Muscle of leg (tissue), 16 donors: ENCODE measurements at places on chromosomes 2 and 18.
A peak's percentile ranks its signal among the peaks of the same experiment; 100 is the strongest.

DNA sequence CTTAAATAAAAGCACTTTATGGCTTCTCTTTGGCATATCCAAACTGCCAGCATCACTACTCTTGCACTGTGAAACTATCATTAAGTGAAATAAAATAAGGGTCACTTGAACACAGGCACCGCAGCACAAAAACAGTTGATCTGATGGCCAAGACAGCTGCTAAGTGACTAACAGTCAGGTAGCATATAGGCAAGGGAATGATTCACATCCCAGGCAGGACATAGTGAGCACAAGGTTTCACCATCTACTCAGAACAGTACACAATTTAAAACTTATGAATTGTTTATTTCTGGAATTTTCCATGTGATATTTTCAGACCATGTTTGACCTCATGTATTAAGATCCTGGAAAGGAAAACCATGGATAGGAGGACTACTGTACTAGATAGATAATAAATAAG is 214.2 kb downstream of the MREG start:
- H3K27ac ChIP-seq, result no peak overlapping the region
- no peak overlapping the region for H3K4me3 ChIP-seq
- H3K27me3 ChIP-seq, result no peaks in the 10 kb centered on the region

- no peaks in the 10 kb centered on the region for H3K4me1 ChIP-seq
- H3K4me3 ChIP-seq, result no peak overlapping the region
- H3K27me3 ChIP-seq, result no peaks in the 10 kb centered on the region
- no peak overlapping the region for H3K27ac ChIP-seq
- no peak for DNase-seq
- H3K36me3 ChIP-seq, result no peaks in the 10 kb centered on the region
These were observed 18.1 kb downstream of the SOWAHC start for GRCh38 chr2:109632158-109632789.

GRCh38 chr2:210199854-210200253 is 25.4 kb downstream of the ACADL start:
- H3K36me3 ChIP-seq, result no peaks in the 10 kb centered on the region
- H3K27ac ChIP-seq, result no peak overlapping the region
- no peak for DNase-seq
- no peaks in the 10 kb centered on the region for H3K27me3 ChIP-seq

DNA sequence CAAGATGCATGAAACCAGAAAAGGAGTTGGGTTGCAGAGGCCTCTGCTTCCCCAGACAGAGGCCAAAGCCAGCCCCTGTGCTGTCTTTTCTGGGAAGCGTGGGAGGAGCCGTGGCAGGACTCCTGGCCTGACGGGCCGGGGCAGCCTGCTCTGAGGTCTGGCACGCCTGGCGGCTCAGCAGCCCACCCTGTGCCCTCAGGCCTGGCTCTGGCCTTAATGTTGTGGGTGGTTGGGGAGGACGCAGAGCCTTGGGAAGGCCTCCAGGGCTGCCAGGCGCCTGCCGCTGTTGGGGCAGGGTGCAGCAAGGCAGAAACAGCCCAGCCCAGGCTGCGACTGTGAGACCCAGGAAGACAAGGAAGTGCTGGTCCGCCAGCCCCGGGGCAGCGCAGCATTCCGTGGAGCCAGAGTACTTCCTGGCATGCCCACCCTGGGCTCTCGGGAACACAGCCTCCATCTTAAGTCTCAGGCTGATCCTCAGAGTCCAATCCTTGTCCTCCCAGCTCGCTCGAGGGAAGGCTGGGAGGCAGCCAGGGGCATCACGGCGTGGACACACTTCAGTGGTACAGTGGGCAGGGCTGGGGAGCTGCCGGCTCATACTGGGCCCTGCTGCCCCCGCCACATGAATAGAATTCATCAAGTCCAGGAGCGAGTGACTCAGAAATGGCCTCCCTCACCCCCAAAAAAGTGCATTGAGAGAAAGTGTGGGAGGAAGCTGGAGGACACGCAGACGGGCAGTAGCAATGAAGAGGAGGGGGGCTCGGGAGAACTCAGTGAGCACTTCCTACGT is 72.6 kb downstream of the EMX1 start:
- peak; percentile 70 for DNase-seq
- H3K4me3 ChIP-seq, result no peak overlapping the region
- peak overlapping the region; percentile 7 for H3K27ac ChIP-seq
- H3K36me3 ChIP-seq, result peaks cover 3% of the 10 kb centered on the region

- no peaks in the 10 kb centered on the region for H3K36me3 ChIP-seq
- H3K27me3 ChIP-seq, result no peaks in the 10 kb centered on the region
- H3K27ac ChIP-seq, result peak overlapping the region; percentile 97
- H3K4me3 ChIP-seq, result peak overlapping the region; percentile 11
- H3K4me1 ChIP-seq, result peaks cover 41% of the 10 kb centered on the region
These were observed 69.6 kb upstream of the RTN4 start for GRCh38 chr2:55119711-55120487.

GRCh38 chr18:69216321-69216720 is 184.4 kb upstream of the DOK6 start:
- no peak overlapping the region for H3K4me3 ChIP-seq
- no peaks in the 10 kb centered on the region for H3K27me3 ChIP-seq
- H3K36me3 ChIP-seq, result no peaks in the 10 kb centered on the region
- H3K4me1 ChIP-seq, result no peaks in the 10 kb centered on the region
- DNase-seq, result no peak

GRCh38 chr2:26767129-26767528 is 3.0 kb downstream of the SLC35F6 start:
- no peak for DNase-seq
- H3K27me3 ChIP-seq, result no peaks in the 10 kb centered on the region
- H3K36me3 ChIP-seq, result peaks cover 9% of the 10 kb centered on the region
- H3K4me1 ChIP-seq, result peaks cover 37% of the 10 kb centered on the region
- H3K4me3 ChIP-seq, result no peak overlapping the region

- no peaks in the 10 kb centered on the region for H3K4me1 ChIP-seq
- no peak overlapping the region for H3K27ac ChIP-seq
- DNase-seq, result no peak
- H3K27me3 ChIP-seq, result peaks cover 3% of the 10 kb centered on the region
- no peaks in the 10 kb centered on the region for H3K36me3 ChIP-seq
These were observed 14.7 kb upstream of the ARPC2 start for GRCh38 chr2:218202266-218202665.

DNA sequence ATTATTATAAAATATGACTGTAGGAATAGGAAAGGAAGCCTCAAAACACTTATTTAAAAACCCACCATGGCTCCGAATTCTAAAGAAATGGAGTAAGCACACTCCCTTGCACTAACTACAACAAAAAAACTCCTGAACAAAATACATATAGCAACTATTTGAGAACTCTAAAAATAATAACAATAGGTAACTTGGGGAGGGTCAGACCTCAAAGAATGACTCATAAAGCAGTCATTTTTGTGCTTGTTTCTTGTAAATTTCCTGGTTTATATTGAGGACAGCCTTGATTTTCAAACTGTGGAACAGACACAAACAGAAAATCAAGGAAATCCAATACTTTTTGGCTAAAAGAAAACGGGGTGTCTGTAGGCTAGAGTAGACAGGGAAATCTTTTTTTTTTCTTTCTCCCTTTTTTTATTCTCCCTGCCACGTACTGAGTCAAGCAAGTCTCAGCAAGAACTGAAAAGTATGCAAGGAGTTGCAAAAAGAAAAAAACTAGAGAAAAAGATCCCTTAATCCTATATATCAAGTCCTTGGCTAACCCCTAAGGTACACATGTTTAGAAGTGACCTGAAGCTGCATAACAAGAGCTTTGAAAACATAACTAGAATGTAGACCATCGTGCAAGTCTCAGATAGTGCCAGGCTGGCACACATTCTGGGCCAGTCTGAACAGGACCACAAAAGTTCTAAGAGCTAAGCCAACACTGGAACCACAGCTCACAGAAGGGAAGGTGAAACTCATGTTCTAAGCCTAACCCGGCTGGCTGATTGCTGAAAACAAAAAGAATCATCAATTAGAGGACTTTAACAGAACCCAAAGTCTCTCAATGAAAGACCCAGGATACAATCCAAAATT is 403.1 kb upstream of the LYPD1 start:
- H3K4me1 ChIP-seq, result no peaks in the 10 kb centered on the region
- DNase-seq, result no peak
- H3K36me3 ChIP-seq, result no peaks in the 10 kb centered on the region
- no peak overlapping the region for H3K27ac ChIP-seq

GRCh38 chr18:9429662-9429993 is 45.7 kb upstream of the RALBP1 start:
- no peaks in the 10 kb centered on the region for H3K27me3 ChIP-seq
- H3K4me3 ChIP-seq, result no peak overlapping the region
- peaks cover 37% of the 10 kb centered on the region for H3K4me1 ChIP-seq

DNA sequence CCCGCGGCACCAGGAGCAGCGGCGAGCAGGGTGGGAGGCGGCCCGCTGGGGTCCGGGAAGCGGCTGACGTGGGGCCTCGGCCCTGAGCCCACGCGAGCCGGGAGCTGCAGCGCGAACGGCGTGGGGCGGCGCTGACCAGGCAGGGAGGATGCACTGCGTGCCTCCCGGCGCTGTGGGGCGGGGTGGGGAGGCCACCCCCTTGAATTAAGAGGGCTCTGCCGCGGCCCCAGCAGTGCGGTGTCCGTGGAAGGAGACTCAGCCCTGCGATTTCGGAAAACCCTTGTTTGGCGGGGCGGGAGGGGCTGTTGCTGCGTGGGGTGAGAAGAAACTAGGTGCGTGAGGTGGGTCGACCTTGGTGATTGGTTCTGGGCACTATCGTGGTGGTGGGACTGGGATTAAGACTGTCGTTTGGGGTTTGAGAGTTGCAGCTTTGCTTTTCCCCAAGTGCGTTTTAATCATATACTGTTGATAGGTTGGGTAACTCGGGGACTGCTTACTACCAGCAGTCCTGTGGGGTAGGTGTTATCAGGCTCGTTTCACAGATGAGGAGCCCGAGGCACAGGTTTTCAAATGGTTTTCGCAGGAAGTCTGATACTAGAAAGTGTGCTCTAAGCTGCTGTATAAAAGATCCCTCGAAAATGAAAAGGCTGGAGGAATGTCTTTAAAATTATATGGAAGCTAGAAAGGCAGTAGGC is 722 bp downstream of the ACSL3 start:
- H3K4me3 ChIP-seq, result peak overlapping the region; percentile 81
- H3K27ac ChIP-seq, result peak overlapping the region; percentile 89
- peaks cover 16% of the 10 kb centered on the region for H3K4me1 ChIP-seq
- no peaks in the 10 kb centered on the region for H3K27me3 ChIP-seq
- H3K36me3 ChIP-seq, result no peaks in the 10 kb centered on the region

- H3K27me3 ChIP-seq, result no peaks in the 10 kb centered on the region
- no peak overlapping the region for H3K4me3 ChIP-seq
- H3K36me3 ChIP-seq, result no peaks in the 10 kb centered on the region
These were observed 7.3 kb upstream of the SETBP1 start for GRCh38 chr18:44673256-44673880.

DNA sequence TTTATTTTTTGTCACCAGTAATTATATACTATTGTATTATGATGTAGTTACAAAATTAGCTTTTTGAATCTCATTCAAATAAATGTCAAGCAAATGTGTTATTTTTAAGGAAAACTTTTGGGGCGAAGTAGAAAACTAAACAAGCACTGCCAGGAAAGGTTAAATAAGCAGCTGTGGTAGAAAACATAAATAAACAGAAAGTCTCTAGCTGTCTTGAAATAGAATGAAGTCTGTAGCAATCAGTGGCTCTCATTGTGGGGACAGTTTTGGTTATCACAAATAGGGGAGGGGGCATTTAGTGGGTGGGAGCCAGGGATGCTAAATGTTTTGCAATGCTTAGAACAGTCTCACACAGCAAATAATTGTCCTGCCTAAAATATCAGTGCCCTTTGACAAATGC is 3.4 kb downstream of the INSIG2 start:
- no peak for DNase-seq
- H3K4me1 ChIP-seq, result peaks cover 4% of the 10 kb centered on the region
- H3K4me3 ChIP-seq, result no peak overlapping the region
- H3K36me3 ChIP-seq, result peaks cover 3% of the 10 kb centered on the region

DNA sequence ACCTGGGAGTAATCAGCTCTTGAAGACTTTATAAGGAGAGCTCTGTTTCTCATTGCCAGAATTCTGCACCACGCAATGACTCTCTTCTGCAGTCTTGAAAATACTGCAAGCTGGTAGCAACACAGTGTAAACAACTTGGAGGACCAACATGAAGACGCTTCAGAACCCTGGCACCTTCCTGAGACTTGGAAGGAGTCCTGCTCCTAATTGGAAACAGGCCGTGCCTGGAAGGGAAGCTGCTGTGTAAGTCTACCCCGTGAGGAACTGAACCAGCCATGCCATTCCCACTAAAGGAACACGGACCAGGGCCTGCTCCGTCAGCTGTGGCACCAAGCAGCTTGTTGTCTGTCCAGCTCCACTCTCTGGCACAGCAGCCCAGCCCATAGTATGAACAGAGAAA is 171.1 kb downstream of the PAX3 start:
- no peaks in the 10 kb centered on the region for H3K27me3 ChIP-seq
- no peak overlapping the region for H3K4me3 ChIP-seq
- H3K36me3 ChIP-seq, result no peaks in the 10 kb centered on the region

DNA sequence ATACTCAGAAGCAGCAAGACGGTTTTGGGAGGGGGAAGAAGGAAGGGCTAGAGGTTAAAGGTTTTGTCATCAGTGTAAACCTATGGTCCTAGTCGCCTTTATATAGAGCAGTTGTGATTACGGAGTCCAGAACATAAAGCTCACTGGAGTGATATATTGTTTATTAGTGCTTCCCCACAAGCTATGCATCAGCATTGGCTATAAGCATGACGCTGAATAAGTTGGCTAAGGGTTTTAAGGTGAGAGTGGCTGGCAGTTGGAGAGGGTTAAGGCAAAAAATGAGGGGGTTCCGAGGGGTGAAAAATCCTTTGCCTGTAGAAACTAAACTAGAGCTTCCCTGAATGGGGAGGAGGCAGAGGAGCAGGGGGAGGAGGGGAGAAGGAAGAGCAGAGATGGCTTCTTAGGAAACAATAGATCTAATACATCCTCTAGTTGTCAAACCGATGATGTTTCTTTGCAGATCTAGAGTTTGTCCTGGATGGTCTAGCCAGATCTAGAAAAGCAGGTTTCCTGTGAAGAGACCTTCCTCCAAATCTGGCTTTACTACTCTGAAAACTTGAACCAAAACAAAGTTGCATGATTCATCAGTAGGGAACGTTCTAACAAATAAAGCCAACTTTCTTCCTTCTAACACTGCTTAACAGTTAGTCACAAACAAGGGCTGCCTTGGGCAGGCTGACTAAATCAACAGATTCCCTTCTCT is 2.5 kb downstream of the KLF7 start:
- H3K4me3 ChIP-seq, result peak overlapping the region; percentile 83
- H3K27me3 ChIP-seq, result no peaks in the 10 kb centered on the region
- H3K27ac ChIP-seq, result peak overlapping the region; percentile 92
- peaks cover 19% of the 10 kb centered on the region for H3K4me1 ChIP-seq
- H3K36me3 ChIP-seq, result no peaks in the 10 kb centered on the region

DNA sequence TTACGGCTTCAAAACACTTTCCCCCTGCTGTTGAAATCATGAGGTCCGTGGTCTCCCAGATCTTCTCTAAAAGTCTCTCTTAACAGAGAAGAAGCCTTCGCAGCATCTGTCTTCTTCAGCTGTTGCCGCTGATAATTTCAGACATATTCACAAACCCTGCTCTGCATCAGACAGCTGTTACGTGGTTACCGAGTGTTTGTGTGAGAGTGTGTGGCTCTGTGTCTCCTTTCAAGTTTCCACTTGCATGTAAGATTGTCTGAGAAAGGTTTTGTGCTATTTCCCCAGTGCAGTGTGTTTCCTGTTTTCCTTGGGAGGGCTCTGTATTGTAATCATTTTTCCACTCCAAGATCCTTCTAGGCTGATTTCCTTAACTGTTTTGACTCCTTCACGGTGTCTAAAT is 32.8 kb downstream of the MAIP1 start:
- no peak overlapping the region for H3K4me3 ChIP-seq
- DNase-seq, result peak; percentile 94
- H3K4me1 ChIP-seq, result peaks cover 24% of the 10 kb centered on the region
- no peaks in the 10 kb centered on the region for H3K27me3 ChIP-seq
- no peaks in the 10 kb centered on the region for H3K36me3 ChIP-seq
